ENCODE measurements at places on chromosomes 5 and 9.

DNA sequence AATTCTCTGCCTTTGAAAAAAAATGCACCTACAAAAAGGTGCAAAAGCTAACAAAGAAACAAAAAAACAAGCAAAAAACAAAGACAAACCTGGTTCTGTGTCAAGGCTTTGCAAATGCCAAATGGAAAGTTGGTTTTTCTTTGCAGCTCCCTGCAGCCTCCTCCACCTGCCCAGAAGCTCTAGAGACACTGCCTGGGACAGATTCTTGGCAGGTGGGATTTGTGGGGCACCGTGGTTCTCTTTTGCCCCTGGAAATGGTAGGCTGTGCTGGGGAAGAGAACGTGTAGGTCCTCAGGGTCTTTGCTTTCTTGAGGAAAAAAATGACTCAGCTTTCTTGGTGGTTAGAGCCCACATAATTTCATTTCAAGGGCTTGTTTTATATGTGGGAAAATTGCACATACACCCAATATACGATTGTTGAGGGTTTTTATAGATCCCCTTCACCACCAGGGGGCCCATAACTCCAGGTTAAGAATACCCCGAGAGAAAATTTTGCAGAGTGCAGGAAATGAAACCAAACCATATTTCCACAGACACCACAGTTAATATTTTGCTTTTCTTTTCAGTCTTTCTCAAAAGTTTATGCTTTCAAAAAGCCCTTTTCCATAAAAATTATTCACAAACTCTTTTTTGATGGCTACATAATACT, 58.7 kb downstream of the NXNL2 start:
- peak; percentile 40 for DNase-seq

- no peak for DNase-seq
These were observed 309.7 kb downstream of the TLE1 start for GRCh38 chr9:81379655-81380054.

DNA sequence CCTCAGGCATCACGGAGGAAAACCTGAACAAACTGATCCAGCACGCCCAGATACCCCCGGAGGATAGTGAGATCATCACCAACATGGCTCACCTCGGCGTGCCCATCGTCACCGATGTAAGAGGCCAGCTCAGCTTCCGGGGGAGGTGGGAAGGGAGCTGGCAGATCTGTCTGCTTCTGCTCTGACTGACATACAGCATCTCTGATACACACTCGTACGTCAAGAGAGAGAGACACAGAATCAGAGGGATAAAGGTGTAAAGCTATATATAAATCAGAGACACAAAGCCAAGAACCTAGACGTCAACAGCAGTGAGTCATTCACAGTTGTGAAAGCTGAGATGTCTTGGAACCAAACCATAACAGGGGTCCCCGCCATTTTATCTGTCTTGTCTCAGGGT, 30.1 kb upstream of the CFAP157 start:
- no peak for DNase-seq

GRCh38 chr9:81622471-81623255, 66.7 kb downstream of the TLE1 start:
- no peak for DNase-seq

DNA sequence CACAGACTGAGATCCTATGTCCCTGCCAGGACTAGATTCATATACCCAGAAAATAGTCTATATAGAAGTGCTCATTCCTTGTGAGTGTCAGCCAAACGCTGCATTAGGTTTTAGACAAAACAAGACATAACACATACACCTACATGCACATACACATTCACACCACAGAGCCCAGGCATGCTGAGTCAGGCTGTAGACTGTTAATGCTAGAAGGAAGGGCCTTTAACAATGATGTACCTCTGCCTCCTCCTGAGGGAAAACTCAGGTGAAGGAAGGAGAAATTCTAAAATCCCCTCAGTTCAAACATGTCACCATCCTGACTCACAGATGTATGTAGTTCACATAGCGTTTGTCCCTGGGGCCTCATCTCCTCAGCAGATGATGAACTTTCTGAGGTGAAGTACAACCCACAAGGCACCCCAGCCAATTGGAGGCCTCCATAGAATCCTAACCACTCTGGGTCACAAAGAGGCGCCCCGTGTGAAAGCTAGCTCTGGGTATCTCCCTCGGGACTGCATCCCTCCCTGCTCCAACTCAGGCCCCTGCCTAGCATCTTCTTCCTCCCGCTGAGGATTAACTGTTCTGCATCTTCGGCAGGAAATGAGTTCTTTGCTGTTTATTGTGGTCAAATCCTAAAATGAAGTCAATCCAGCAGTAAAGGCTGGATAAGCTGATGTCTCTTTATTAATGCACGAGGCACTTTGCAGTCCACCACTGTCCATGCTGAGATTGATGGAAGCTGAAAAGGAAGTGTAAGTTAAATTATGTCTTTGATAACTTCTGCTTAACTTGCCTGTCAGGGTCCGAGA, 40.8 kb upstream of the FSTL4 start:
- DNase-seq: no peak

GRCh38 chr5:151381899-151382298, 34.5 kb upstream of the SLC36A2 start:
- DNase-seq: no peak

DNA sequence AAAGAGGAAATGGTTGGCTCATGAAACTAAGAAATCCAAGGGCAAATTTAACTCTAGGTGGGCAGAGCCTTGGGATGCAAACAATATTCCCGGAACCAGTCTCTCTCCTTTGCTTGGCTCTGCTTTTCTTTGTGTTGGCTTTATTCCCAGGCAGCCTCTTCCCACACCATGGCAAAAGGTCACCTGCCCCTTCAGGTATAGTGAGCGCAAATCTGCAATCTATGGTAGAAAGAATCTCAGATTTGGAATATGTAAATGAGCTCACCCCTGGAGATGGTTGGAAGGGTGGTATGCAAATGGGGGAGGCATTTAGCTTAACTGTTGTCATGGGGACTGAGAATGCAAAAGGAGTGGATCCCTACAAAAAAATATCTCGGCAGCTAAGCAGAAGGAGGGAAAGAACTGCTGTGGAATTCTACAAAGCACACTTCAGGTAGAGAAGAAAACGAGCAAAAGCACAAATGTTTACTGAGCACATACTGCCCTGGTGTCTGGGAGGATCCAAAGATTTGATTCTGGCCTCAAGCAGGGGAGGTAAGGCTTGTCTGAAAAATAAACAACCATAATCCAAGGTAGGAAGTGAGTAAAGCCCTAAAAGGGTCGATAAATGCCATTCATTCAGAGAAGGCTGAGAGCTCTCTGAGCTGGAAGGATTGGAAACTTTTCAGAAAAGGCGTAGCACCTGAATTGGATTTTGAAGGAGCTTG, 139.7 kb downstream of the TLE1 start:
- DNase-seq: no peak

DNA sequence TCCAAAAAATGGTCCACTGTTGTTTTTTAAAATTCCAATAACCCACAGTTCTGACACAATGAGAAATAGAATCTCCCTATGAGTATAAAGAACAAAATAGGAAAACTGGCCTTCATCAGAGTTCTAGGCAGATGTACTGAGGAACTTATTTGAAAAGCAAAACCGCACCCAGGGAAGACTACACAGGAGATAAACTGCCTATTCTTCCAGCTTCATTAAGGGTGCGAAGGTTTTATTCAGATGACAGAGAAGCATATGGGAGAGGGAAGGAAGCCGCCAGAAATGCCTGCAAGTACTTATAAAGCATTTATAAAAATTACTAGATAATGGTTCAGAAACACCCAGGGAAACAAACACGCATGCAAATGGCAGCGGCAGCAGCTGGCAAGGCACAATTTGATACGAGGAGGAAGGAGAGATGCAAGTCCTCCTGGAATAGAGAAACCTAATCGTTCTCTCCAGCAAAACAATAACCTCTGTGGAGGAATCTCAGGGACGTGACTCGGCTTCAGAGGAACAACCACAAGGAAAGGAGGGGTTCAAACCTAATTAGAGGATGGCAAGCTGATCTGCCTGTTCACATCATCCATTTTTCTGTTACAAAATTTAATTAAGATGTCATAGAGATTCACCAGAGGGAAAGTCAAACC, 9.0 kb downstream of the TTLL11 start:
- DNase-seq: no peak

DNA sequence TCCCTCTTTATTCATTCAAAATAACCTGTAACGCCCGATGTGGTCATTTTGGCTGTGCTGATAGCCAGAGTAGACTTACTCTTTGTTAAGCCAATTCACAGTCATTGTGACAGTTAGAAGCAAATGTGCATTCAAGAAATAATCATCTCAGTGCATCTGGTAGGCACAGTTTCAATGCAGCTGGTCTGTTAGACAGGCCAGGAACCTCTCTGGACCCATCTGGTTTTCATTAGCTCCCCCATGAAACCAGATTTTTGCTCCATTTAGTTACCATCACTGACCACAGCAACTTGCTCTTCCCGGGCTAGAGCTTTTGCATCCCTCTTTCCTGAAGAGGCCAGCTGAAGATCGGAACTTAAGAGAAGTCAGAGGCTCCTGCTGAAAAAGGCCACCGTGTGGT, 284.2 kb downstream of the NSG2 start:
- no peak for DNase-seq

DNA sequence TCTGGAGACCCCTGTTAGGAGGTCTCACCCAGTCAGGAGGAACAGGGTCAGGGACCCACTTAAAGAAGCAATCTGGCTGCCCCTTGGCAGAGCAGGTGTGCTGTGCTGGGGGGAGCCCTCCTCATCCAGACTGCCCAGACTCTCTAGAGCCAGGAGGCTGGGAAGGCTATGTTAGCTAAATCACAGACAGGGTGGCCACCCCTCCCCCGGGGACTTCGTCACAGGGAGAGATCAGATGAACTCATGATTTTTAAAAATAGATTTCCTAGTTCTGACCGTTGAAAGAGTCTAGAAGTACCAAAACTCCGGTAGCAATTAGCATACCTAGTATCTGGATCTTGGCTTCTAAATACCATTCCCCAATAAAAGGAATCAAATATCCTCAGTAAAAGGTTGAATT, 35.0 kb upstream of the FOXB2 start:
- no peak for DNase-seq

DNA sequence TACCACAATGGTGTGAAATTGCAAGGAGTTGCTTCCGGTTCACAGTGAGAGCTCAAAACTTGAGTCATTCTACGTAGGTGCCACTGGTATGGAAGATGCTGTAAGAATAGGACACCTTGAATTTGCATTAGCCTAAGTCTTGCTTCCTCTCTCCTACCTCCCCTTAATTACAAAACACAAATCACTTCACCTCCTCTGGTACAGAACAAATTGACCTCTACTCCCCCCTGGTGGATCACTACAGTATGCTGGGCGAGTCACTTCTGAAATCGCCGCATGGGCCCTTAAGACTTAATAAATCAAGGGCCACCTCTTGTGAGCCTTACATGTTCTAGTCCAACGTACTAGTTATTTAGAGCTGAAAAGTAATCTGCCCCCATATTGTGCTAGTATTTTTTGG, 145.3 kb upstream of the SMARCA2 start:
- DNase-seq: no peak

DNA sequence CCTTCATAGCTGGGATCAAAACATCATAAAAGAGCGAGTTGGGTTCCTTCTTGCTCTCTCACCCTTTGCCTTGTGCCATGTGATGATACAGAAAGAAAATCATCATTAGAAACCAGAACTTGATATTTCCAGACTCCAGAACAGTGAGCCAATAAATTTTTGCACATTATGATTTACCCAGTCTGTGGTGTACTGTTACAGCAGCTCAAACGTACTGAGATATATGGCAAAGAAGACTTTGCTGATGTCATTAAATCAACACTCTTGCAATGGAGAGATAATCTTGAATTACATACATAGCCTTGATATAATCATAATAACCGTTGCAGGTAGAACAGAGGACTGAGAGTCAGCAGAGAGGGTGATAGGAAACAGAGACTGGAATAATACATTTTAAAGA, 1271.6 kb downstream of the CDH12 start:
- DNase-seq: no peak

GRCh38 chr9:135565141-135565628, 3.6 kb downstream of the PAEP start:
- no peak for DNase-seq

- DNase-seq: no peak
These were observed 28.4 kb upstream of the AOPEP start for GRCh38 chr9:94697972-94698581.

GRCh38 chr5:157182143-157182757, 1.6 kb downstream of the ITK start:
- no peak for DNase-seq
